ENCODE measurements at places on chromosomes 12 and 14. TPM values are rescaled to one million over a fixed set of nuclear protein-coding genes. Genes with fewer than 3 reads are reported as not detected.

The IGFBP6 gene
- total RNA-seq, result 214 TPM

The GLT8D2 gene
- total RNA-seq, result 0.16 TPM

The NOS1 gene
- total RNA-seq, result 0.70 TPM

The RPL10L gene
- not detected for total RNA-seq

The NELL2 gene
- total RNA-seq, result 0.22 TPM

The COCH gene
- total RNA-seq, result 25.7 TPM

The SOAT2 gene
- 0.26 TPM for total RNA-seq

The CLEC7A gene
- total RNA-seq, result not detected

The ABCC9 gene
- total RNA-seq, result 0.02 TPM

The RNASE3 gene
- total RNA-seq, result not detected

The SFSWAP gene
- 25.9 TPM for total RNA-seq

The INHBC gene
- not detected for total RNA-seq
